Globus pallidus (tissue), 1 donor: ENCODE measurements at places on chromosomes 2 and 18.

GRCh38 chr2:43273529-43273928, 47.1 kb upstream of the ZFP36L2 start:
- no peak for DNase-seq

DNA sequence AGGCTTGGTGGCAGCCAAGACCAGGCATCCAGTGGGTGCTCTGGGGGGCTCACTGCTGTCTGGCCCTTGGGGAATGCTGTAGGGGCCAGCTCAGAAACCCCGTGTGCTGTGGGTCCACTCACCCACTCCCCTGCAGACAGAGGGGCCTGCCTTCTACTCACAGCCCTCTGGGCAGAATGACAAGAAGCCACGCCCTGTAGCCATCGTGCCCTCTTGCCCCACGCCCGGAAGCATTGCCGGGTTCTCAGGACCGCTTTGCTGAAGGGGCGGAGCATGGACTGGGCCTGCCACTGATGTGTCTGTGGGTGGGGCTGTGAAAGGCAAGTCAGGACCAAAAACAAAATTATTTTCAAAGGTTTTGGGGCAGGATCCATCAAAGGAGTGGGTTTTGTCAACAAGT, 27.8 kb downstream of the GLI2 start:
- no peak for DNase-seq

DNA sequence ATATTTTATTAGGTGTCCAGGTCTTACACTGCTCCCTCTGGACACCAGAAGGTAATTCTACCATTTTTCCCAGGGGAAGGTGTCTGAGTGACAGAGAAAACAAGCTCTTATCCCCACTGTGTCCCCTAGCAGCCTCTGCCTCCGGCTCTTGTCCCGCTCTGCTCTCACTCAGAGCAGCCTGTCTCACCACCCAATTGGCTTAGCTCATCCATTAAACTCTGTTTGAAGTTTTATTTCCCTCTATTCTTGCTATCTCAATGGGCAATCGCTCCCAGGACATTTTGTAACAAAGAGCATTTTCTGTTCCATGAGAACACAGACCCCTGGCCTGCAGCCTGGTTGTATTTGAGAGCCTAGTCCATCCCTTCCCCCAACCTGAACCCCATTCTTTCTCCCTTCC, 90.6 kb upstream of the LDAH start:
- no peak for DNase-seq

- no peak for DNase-seq
These were observed 112.3 kb upstream of the SLC8A1 start for GRCh38 chr2:40564184-40564583.

DNA sequence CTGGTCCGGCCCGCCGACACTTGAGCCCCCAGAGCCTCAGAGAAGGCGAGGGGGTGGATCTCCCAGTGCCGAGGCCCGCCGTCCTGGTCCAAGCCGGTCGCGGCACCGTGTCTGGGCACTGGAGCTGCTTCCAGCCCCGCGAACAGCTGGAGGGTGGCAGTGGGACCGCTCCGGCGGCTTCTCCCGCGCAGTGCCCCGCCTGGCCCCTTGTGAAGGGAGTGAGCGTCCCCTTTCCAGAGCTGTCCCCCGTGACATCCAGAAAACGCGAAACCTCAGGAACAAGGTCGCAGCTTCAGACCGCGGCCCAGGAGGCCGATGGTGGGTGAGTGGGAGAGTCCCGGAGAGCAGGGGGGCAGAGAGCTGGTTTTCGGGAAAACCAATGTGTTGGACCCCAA, 579 bp upstream of the EMX1 start:
- no peak for DNase-seq

DNA sequence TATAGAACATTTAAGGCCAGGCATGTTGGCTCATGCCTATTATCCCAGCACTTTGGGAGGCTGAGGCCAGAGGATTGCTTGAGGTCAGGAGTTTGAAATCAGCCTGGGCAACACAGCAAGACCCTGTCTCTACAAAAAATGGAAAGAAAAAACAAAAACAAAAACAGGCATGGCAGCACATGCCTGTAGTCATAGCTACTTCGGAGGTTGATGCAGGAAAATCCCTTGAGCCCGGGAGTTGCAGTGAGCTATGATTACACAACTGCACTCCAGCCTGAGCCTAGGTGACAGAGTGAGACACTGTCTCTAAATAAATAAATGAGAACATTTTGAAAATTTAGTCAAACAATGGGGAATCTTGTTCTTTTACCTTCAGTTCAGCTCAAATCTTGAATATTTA, 12.1 kb upstream of the YES1 start:
- no peak for DNase-seq

DNA sequence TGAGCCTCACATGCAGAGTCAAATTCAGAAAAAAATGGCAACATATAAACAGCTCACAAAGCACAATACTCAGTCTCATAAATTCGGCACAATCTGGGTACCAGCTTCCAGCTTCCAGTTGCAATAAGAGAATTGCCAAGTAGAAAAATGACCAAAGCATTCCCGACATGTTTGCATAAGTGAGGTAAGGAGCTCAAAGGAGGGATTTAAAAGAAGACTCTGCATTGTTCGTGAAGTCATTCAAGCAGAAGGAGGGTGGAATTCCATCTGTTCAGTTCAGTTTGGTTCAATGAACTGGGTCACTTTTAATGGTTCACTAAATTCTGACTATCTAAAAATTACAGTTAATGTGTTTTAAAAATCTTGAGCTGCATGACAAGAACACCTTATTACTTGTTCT, 106.7 kb upstream of the KLHL14 start:
- DNase-seq, result no peak

DNA sequence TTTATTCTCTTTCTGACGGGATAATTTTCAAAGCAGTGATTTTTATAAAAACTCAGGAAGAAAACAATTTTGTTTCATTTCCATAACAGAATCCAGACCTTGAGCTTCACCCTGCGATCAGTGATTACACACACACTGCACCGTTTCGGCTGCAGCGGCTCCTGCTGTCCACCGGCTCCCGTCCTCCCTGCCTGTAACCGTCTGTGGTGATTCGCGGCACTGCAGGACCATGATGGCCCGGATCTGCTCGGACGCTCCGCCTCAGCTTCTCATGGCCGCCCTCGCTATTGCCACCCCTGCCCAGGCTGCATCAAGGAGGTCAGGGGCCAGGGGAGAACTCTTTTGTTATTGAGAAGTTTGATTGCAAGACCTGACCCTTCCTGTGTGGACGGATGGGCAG, 246.1 kb downstream of the TWIST2 start:
- no peak for DNase-seq

GRCh38 chr2:17805166-17805565, 11.1 kb upstream of the MSGN1 start:
- DNase-seq, result no peak

GRCh38 chr2:215594766-215595165, 158.9 kb upstream of the FN1 start:
- DNase-seq, result no peak

DNA sequence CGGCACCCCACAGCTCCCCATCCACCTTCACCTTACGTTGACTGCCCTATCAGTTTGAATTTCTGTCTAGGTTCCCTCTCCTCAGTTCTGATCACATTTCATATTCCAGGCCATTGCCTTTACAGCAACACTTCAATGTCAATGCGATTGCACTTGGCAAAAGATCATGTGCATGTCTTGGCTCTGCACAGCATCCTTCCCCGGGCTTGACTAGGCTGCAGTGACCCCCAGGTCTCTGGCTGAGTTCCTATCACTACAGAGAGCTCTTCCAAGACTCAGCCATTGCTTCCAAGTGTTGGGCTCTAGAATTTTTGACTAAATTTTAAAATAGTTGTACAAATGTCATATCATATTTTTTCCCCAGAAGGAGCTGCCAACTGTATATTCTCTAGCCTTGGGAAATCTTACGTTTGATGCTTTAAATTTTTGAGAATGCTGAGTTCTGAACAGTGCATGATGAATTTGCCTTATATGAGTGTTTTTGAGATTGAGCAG, 103.8 kb upstream of the NEDD4L start:
- DNase-seq, result no peak

DNA sequence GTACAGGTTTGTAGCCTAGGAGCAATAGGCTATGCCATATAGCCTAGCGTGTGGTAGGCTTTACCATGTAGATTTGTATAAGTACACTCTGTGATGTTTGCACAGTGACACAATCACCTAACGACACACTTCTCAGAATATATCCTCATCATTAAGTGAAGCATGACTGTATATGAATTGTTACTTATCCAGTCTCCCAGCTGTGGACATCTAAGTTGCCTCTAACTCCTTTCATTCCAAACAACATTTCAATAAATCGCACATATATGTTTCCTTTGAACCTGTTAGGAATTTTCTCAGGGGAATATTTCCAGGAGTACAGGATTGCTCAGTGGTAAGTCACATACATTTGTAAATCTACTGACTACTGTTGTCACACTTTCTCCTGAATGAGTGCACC, 90.0 kb downstream of the ARHGAP15 start:
- no peak for DNase-seq

DNA sequence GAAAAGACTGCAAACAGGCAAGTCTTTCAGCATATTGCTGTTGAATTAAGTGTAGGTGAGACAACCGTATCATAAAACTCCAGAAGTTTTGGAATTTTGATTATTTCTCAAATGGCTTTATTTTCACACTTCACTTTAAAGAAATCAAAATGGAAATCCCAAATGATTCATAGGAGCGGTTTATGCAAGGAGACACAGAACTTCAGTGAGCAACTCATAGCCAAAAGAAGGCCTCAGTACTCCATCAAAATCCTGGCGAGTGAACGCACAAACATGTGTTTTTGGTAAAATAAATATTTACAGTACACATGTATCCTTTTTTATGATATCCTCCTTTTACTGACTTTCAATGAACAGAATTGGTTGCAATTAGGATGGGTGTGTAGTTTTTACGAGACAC, 140.4 kb upstream of the APCDD1 start:
- DNase-seq, result no peak

GRCh38 chr18:53861185-53861584, 363.3 kb downstream of the MBD2 start:
- no peak for DNase-seq

DNA sequence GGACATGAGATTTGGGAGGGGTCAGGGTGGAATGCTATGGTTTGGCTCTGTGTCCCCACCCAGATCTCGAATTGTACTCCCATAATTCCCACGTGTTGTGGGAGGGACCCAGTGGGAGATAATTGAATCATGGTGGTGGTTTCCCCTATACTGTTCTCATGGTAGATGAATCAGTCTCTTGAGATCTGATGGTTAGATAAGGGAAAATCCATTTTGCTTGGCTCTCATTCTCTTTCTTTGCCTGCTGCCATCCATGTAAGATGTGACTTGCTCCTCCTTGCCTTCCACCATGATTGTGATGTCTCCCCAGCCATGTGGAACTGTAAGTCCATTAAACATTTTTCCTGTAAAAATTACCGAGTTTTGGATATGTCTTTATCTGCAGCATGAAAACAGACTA, 80.9 kb upstream of the GALNT5 start:
- DNase-seq, result no peak

GRCh38 chr2:117917223-117917917, 96.5 kb downstream of the CCDC93 start:
- DNase-seq, result no peak

- no peak for DNase-seq
These were observed 184.8 kb downstream of the ACKR3 start for GRCh38 chr2:236754271-236754944.

GRCh38 chr18:50189160-50189559, 5.8 kb downstream of the MYO5B start:
- no peak for DNase-seq

- DNase-seq, result no peak
These were observed 210.4 kb downstream of the SOCS6 start for GRCh38 chr18:70499218-70499691.

- DNase-seq, result no peak
These were observed 53.0 kb downstream of the ASXL2 start for GRCh38 chr2:25825238-25825637.

DNA sequence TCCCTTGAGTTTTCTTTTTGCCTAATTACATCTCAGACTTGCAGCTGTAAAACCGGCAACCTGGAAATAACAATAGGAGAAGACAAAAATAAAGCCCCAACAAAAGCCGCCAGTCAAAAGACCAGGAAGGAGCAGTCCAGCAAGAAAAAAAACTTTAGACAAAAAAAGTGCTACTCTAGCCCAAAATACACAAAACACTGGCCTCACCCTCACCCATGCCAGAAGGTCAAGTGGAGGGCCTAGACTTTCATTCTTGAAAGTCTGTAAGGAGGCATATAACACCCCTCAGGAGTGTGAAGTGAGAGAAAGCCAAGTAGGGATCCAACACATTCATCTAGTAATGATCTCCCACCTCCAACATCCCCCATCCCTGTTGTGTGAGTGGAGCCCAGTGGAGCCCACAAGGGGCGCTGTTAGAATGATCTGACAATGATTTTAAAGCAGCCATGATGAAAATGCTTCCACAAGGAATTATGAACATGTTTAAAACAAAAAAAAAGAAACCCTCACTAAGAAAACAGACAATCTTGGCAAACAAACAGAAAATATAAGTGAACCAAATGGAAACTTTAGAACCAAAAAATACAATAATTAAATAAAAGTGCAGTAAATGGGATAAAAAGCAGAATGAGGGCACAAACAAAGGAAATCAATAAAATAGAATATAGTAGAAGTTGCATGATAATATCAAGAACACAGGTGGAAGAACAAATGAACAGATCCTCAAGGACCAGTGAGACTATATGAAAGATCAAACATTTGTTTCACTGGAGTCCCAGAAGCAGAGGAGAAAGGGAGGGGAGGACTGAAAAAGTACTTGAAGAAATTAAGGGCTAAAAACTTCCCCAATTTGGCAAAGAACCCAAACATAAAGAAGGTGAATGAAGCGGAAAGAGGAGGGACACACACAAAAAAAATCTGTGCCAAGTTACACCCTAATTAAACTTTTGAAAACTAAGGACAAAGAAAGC, 23.9 kb downstream of the SESTD1 start:
- no peak for DNase-seq

GRCh38 chr2:96097951-96098823, 18.2 kb downstream of the ADRA2B start:
- DNase-seq, result no peak

- DNase-seq, result no peak
These were observed 531.6 kb upstream of the CHAC2 start for GRCh38 chr2:53235836-53236582.

GRCh38 chr2:186347472-186347871, 138.6 kb upstream of the ZC3H15 start:
- DNase-seq, result no peak

- peak; percentile 69 for DNase-seq
These were observed 1.8 kb downstream of the KIF5C start for GRCh38 chr2:148876595-148877402.

- DNase-seq, result no peak
These were observed 171.9 kb downstream of the GALNT1 start for GRCh38 chr18:35753306-35753910.

GRCh38 chr2:160347269-160347863, 146.2 kb downstream of the RBMS1 start:
- no peak for DNase-seq

DNA sequence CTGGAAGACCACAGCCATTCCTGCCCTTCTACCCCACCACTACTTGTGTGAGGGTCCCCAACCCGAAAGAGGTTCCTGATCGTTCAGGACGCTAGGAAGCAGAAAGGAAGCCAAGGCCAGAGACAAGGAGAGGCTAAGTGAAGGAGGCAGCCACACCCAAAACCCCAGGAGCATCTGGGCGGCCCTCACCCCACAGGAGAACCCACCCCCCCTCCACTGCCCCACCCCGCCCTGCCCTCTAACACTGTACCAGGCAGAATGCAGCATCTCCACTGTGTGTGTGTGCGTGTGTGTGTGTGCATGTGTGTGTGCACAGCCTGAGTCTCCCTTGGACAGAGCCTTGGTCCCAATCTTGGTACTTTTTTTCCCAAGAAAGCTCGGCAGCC, 207.5 kb upstream of the HAAO start:
- DNase-seq, result no peak

GRCh38 chr2:15814403-15814802, 125.9 kb upstream of the MYCN start:
- DNase-seq, result no peak
